ENCODE measurements at places on chromosomes 1 and 21.

GRCh38 chr1:115266729-115267421 is 71.2 kb downstream of the NGF start:
- DNase-seq: no peak

GRCh38 chr1:171904778-171905450 is 63.6 kb downstream of the DNM3 start:
- DNase-seq: no peak

GRCh38 chr1:215517441-215517891 is 49.6 kb upstream of the KCTD3 start:
- DNase-seq: no peak

GRCh38 chr1:6960291-6960811 is 175.1 kb downstream of the CAMTA1 start:
- DNase-seq: no peak

GRCh38 chr1:231062500-231063270 is 22.6 kb upstream of the FAM89A start:
- no peak for DNase-seq

- DNase-seq: no peak
Observed at GRCh38 chr1:188668083-188668482, 1809.6 kb downstream of the BRINP3 start.

- DNase-seq: no peak
Observed at GRCh38 chr1:186620566-186621350, 59.5 kb downstream of the PTGS2 start.

- DNase-seq: no peak
Observed at GRCh38 chr21:25660233-25660632, 21.2 kb downstream of the JAM2 start.

GRCh38 chr1:57067863-57068262 is 102.0 kb upstream of the C8B start:
- DNase-seq: no peak

- peak; percentile 40 for DNase-seq
Observed at GRCh38 chr1:20574686-20575540, 14.0 kb upstream of the CDA start.

Measured in activated CD4-positive, CD25-positive, alpha-beta regulatory T cell (primary cell).